ENCODE measurements at places on chromosomes 2 and 18.

DNA sequence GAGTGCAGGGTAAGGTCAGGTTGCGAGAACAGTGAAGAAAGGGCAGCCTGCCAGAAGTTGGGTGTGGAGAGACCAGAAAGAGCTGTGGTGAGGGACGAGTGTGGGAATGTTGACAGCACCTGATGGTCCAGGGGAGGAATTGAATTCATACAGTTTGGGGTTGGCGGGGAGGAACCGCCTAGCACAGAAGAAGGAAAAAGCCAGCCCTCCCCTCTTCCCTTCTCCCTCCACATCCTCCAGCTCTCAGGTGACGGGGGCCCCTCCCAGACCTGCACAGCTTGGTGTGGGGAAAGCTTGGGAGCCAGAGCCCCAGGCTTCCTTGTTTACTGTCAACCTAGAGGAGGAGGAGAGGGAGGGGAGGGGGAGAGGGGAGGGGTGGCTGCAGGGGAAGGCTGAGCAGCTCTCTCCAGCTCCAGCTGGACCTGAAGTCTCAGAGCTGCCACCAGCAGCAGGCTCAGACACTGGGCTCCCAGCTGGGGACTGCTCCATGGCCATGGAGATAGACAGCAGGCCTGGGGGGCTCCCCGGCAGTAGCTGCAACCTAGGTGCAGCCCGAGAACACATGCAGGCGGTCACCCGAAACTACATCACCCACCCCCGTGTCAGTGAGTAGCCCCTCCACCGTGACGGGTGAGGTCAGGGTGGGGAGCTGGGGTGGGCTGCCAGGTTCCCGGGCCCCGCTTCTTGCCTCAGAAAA lies at the start of gene ATP6V1B1:
TSS of gene ATP6V1B1 (plus strand) at position 433 of the 697 bp plus-strand sequence. CDS start at position 488, 55 bp downstream.
- no peak for DNase-seq

- DNase-seq, result no peak
Measured at GRCh38 chr2:150391779-150392178, 95.7 kb downstream of the RND3 start.

DNA sequence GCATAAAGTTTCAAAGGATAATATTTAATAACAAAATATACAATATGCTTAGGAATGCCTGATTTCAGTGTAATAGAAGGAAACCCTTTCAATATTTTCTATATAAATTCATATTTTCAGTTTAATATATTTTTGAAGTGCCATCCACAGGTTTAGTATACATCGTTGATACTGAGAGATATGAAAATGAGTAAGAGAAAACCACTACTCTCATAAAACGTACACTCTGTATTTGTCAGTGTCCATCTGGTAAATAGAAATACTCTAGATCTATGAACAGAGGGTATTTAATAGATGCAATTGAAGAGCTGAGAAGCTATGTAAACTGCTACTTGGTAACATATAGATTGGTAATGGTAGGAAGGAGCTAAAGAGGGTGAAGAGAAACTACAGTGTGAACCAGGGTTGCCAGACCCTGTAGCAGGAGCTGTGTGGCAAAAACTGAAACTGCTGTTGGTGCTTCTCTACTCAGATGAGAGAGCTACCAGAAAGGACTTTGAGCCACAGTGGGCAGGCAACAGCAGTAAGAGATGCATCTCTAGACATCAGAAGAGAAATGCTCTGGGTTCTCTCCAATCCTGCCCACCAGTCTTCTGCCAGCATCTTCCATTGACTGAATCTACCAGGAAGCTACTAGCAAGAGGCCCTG lies 187.4 kb downstream of the CCDC102B start:
- no peak for DNase-seq

- no peak for DNase-seq
Measured at GRCh38 chr2:174581491-174581890, 16.1 kb downstream of the WIPF1 start.

- DNase-seq, result peak; percentile 8
Measured at GRCh38 chr2:229714080-229714735, at the start of gene DNER. Gene DNER, minus strand, starts transcription at chr2:229714555. Its CDS starts 132 bp downstream, at chr2:229714423.

DNA sequence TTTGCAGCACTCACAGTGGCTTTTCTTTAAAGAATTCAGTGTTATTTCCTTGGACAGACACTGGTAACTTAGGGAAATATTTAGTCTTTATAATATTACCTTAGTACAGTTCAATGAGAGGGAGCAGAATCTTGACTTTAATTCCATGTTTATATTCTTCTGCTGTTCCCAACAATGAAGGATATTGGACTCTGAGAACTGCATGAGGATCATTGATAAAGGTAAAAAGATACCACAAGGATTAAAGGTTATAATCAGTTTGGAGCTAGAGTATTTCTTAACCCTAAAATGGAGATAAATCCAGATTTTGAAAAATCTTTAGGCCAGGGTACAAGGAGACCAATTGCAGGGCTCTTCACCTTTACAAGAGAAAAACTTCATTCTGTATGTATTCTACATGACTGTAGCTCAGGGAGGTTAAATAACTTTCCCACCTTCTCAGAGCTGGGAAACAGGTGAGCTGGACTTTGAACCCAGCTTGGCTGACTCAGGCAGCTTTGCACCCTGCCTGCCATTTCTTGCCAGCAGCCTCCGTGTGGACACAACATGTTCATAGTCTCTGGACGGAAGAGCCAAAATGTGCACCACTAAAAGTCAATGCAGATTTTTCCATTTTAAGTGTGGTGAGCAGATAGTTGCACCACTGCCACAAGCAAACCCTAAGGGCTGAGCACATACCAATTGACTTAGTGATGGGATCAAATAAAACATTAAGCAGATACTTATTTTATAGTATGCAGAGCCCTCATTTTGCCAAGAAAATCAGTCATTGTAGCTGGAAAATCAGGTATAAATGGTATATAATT lies 26.7 kb downstream of the UPP2 start:
- no peak for DNase-seq

- DNase-seq, result no peak
Measured at GRCh38 chr18:55013685-55014084, 54.4 kb upstream of the CCDC68 start.

DNA sequence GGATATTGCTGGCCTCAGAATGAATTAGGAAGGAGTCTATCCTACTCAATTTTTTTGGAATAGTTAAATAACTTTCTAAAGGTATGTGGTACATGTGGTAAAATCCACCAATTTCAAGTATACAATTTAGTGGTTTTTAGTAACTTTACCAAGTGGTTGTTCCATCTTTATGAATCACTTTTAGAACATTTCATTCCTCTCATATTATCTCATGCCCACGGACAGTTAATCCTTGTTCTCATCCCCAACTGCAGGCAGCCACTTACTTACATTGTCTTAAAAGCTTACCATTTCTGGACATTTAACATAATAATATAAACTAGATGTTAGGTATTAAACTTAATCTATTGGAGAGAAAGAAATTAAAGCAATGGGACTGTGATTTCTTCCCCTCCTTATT lies 146.3 kb upstream of the ZC3H15 start:
- DNase-seq, result no peak

DNA sequence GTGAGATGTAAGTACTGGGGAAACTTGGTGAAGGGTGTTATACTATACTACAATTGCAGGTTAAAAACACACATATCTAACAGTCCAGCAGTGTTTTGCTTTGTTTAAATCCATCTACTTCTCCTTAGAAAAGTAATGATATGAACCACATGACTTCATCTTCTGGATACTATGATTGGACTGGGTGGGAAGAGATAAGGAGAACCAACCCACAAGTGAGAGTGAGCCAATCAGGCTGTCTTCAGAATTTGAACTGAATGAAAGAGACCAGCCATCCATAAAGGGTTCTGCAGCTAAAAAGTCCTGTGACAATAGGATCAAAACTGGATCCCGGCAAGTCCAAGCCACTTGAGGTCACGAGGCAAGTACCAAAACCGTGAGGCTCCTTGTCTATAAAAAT lies 46.6 kb downstream of the KANSL3 start:
- no peak for DNase-seq

GRCh38 chr2:72326759-72327158 lies 179.1 kb upstream of the CYP26B1 start:
- DNase-seq, result no peak

DNA sequence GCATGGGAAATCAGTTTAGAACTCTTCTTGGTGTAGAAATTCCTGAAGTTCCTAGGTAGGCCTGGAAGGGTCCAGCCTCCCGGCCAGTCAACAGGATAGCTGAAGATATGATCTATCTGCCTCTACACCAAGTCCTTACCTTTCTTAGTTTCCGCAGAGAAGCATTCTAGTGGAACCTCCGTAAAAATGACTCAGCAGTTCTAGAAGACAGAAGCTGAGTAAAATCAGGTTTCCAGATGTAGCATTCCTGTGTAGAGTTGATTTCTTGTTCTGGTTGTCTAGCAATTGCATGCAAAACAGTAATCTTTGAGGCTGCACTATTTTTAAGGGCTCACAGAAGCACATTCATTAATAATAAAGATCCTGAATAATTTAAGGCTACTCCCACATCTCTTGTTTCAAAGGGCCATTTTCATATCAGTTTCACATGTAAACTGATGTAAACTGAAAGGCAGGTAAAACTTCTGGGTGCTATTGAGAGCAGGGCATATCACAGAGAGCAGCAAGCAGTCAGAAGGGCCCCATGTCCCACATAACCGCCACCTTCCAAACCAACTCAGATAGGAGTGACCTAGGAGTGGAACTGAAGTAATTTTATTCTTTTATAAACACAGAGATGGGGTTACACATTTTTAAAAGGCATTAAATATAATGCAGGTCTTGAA lies 3.2 kb upstream of the DYTN start:
- no peak for DNase-seq

DNA sequence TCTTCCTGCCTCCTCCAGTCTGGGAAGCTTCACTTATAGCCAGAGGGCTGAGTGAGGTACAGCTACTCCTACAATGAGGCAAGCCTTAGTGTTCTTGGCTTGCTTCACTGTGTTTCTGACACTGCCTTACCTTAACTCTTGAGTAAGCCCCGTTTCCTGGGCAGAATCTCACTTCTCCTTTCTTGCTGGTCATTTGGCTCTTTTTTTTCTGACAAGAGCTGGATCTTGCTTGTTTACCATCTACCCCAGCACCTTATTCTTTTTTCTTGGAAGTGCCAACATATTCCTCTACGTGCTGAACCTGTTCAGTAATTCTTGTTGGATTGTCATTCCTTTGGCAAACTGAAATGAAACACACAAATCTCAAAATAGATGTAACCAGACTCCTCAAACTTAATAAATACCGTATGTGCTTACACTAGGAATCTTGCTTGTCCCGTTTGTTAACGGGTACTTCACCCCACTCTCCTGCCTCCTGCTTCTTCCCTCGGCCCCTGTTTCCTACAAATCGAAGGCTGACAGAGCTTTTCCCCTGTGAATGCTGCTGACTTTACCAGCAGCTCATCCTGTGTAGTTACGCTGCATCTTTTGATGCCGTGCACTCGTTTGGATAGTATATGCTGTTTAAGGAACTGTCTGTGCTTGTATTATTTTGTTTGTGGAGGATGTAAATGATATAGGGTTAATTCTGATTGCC lies 132.2 kb downstream of the FMNL2 start:
- no peak for DNase-seq

DNA sequence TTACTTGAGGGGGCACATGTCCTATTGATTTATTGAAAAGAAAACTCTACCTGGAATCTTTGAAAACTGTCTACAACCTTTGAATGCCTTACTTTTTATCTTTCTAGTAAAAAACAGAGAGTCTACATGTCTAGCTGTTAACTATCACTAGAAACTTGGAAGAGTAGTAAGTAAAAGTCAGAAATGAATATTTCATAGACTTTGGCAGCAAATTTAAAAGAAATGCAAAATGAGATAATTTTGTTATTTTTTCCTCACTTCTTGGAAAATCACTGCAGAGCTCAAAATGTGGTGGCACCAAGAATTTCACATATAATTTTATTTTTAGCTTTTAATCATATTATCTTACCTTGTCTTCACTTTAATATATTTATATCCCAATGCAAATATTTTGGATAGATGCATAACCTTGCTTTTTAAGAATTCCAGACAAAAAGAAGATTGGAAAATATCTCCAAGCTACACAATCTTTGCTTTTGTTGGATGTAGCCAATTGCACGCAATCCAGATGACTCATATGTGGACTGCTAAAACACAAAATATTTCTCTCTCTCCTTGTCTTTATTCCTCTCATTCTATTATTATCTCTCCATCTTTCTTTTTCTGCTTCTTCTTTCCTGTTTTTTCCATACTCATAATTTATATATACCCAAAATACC lies 92.2 kb upstream of the DSEL start:
- no peak for DNase-seq

- DNase-seq, result no peak
Measured at GRCh38 chr18:63363951-63364350, 3.1 kb downstream of the KDSR start.

- no peak for DNase-seq
Measured at GRCh38 chr2:231935207-231935524, 9.0 kb upstream of the NPPC start.

- DNase-seq, result no peak
Measured at GRCh38 chr2:95077530-95077825, 44.1 kb downstream of the MRPS5 start.

GRCh38 chr2:50491541-50492476 lies 540.1 kb downstream of the NRXN1 start:
- peak; percentile 49 for DNase-seq

GRCh38 chr2:10014418-10015190 lies 28.7 kb upstream of the KLF11 start:
- DNase-seq, result no peak

DNA sequence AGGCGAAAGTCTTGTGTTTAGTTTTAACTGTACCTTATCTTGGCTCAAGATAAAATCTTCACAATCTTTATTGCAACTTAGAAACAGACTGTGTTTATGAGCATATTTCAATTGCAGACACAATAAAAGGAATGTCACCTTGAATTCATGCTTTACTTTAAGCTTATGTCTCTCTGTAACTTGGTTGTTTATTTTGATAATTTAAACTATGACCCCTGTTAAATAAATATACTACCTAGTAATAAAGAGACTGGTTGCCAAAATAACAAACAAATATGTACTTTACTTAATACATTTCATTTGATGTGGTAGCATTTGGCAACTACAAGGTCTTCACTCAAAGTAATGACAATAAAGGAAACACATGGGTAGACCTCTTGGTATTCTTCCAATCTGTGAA lies 202.6 kb downstream of the KCNJ3 start:
- no peak for DNase-seq

- no peak for DNase-seq
Measured at GRCh38 chr2:11938196-11938595, 191.8 kb downstream of the LPIN1 start.

- no peak for DNase-seq
Measured at GRCh38 chr2:21667638-21668037, 543.9 kb downstream of the TDRD15 start.

- DNase-seq, result peak; percentile 60
Measured at GRCh38 chr2:45919160-45919650, 267.7 kb downstream of the PRKCE start.

DNA sequence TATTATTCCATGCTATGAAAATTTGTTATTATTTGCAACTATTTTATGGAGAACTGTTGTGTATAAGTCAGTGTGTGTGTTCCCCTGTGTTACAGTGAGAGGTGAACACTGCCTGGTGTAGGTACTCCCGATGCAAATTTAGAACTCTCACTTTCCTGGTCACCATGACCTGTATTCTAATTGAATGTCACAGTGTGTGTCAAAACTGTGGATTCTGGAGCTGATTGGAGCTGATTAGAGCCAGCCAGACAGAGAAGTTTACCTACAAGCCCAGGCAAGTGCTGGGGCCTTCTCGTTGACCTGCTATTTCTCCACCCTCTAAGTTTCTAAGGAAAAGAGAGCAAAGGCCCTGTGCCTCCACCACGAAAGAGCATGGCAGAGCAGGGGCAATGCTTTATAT lies 216.0 kb downstream of the NYAP2 start:
- DNase-seq, result no peak
